ENCODE measurements at places on chromosomes 4 and X.
A peak's percentile ranks its signal among the peaks of the same experiment; 100 is the strongest.

DNA sequence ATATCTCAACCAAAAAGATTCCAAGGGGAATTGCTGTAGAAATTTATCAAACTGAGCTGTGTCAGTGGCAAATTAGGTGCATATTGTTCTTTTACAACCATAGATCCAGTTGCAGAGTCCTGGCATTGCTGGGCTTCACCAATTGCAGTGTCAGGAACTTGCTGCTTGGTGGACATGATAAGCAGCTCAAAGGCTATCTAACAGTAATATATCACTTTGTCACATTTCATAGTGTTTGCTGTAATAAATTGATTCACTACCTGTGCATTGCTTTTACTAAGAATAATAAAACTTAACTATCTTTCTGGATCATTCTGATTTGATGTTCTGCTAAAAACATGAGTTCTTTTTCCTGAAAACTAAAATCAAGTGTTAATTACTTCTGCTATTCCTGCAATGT is 30.9 kb upstream of the ACE2 start:
- DNase-seq = no peak

DNA sequence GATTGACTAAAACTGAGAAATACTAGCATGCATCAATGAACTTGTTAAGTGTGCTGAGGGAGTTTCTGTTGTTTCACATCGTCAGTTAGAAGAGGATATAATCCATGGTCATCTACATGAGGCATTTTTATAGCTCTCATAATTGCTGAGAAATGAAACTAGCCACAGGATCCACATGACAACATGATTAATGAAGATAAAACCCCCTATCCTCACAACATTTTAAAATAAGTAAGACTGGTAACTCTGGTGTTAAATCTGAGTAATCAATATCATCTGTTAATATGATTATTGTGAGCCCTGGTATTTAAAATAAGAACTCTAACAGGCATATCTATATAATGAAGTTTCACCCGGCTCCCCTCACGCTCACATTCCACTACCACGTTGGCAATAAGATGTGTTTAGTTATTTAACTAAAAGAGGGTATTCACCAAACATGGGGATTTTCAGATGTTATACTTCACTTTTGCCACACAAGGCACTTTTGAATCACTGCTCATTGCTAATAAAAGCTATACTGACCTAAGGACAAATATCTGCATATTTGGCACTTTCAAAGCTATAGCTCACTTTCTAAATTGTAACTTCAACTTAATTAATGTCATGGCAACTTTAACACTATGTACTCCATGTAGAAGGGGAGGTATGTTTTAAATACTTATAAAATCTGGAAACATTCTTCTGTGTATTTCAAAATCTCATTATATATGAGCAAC is 6.7 kb downstream of the UNC5C start:
- no peak for DNase-seq

- DNase-seq = no peak
Measured at GRCh38 chr4:48361012-48361400, 19.7 kb downstream of the SLAIN2 start.

DNA sequence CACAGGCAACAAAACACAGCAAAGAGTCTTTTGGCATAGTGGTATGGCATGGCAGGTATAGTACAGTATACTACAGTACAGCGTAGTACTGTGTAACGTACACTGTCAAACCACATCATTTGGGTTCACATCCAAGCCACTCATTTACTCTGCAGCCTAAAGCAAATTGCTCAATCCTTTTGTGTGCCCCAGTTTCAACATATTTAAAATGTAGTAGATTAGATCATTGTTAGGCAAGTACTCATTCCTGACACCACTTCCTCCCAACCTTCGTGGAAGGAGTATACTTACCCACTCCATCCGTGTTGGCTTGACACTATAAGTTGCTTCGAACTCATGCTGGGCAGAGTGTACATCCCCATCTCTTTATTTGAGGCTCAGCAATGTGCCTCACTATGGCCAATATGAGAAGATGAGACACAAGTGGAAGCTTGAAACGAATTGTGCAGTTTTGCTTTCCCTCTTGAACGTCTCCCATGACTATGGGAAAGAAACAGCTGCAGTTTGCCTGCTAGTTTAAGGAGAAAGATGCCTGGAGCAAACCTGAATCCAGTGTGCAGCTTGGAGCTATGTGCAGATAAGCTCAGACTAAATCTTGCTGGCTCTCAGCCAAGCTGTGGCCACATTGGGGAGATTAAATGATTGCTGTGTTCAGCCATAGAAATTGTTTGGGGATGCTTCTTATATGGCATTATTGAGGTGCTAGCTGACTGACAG is 85.7 kb upstream of the TBL1X start:
- no peak for DNase-seq

DNA sequence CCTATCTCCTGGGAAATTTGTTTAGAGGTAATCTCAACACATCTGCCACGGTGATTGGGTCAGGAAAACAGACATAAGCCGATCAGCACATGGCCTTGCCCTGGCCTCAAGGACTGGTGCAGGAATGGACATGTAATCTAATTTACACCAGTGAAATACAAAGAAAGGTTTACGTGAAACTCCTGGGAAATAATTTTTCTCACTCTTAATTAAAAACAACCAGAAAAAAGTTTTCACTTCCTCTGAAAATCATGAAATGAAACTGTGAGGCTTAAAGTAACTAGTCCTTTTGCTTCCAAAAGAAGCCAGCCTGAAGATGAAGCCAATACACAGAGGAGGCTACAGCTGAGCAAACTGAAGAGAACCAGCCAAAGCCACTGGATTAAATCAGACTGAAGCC is 154.1 kb upstream of the FAM241A start:
- DNase-seq = no peak

DNA sequence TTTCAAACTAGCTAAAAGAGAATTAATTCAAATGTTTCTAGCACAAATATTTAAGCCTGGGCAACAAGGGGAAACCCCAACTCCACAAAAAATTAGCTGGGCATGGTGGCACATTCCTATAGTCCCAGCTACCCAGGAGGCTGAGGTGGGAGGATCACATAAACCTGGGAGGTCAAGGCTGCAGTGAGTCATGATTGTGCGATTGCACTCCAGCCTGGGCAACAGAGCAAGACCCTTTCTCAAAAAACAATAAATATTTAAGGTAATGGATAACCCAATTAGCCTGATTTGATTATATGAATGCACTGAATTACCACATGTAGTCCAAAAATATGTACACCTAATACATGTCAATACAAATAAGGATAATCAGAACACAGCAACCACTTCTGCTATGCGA is 14.3 kb downstream of the RCHY1 start:
- DNase-seq = no peak

DNA sequence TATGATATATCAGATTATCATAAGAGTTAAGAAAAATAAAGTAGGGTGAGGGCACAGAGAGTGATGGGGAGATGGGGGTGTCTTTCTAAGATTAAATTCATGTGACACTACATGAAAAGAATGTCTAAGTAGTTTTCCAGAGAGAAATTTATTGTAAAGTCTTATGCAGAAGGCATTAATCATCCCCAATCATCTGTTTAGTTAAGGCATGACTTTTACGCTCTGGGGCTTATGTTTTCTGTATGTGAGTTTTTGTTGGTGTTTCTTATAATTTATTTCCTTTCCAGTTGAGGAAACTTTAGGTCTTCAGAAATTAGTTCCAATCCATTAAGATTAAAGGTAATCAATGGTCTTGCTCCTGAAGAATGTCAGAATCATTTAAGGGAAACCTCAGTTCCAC is 383.0 kb upstream of the GALNT7 start:
- no peak for DNase-seq

GRCh38 chr4:150248181-150248580 is 169.9 kb downstream of the DCLK2 start:
- no peak for DNase-seq

DNA sequence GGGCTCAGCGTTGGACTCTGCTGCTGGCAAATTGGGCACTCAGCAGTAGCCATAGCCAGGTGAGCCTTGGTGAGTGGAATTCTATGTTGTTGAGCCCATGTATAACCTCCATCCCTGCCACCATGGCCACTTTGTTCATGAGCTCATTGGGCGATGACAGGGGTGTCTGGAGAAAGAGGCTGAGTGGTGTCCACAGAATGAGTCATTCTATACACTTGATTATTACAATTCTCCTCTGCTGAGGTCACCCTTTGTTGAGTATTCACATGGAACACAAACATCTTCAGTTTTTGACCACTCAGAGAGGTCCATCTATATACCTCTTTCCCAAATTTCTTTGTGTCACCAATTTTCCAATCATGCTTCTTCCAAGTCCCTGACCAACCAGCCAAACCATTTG is 1341.7 kb downstream of the PCDH7 start:
- no peak for DNase-seq

DNA sequence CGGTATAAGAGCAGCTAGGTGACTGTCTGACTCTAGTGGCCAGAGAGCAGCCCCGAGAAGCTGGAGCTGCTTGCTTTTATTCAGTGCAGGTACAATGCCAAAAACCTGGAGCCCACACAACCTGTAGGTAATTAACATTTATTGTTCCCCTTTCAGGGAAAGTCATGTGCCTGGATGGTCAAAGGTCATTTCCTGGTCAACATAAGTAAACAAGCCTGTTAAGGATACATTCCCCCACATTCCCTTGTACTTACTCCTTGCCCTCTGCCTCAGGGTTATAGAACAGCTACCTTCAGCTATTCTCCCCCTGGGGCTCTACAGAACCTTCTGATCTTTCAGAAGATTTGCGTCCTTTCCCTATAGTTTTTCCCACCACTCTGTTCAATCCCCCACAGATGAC is 253.4 kb downstream of the TMA16 start:
- no peak for DNase-seq

GRCh38 chr4:2650276-2650675 is 105.9 kb downstream of the TNIP2 start:
- no peak for DNase-seq

DNA sequence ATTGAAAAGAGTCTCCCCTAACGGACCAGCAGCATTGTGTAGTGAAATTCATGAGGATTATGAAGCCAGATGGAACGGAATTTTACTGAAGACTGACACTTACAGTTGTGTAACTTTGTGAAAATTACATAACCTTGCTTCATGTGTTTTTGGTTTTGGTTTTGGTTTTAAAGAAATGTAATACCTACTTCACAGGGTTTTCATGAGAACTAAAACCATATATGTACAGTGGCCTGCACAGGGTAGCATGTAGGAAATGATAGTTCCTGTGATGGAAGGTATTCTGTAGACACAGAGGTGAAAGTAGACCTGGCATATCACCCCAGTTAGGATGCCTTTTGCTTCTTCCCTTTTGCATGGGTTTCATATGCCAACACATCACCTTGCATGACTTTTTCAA is 247.0 kb downstream of the BANK1 start:
- DNase-seq = no peak

DNA sequence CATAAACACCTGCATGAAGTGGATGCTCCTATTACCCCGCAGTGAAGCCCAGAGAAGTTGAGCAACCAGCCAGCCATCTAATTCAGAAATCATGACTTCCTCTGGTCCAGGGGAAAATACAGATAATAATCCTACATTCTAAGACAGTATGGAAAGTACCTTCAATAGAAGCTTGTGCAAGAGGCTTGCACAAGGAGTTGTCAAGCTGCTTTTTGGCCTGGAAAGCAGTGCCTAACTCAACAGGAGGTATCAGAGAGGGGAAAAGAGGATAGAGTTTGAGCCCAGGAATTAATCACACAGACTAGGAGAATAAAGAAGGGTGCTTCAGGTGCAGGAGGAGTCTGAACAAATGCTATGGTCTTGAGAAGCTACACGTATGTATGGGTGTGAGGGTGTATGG is 26.7 kb downstream of the TMEM192 start:
- DNase-seq = no peak

DNA sequence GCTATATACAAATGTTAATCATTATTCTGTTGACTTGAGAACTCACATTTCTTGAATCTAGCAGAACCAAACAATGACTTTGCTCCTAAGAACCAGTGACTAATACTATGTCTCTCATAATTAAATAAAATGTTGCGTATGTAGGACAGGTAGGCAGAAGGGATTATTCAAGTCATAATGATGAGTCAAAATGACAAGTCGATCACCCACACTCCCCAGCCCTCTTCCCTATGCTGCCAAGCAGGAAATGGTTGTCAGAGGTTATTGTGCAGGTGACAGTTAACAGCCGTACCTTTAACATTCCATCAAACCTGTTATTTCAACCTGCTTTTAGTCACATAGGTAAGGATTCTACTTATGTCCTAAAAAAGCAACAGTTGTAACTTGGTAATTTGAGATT is 22.0 kb upstream of the STK26 start:
- peak; percentile 21 for DNase-seq

GRCh38 chr4:187396106-187396505 is 599.5 kb upstream of the ZFP42 start:
- DNase-seq = no peak

DNA sequence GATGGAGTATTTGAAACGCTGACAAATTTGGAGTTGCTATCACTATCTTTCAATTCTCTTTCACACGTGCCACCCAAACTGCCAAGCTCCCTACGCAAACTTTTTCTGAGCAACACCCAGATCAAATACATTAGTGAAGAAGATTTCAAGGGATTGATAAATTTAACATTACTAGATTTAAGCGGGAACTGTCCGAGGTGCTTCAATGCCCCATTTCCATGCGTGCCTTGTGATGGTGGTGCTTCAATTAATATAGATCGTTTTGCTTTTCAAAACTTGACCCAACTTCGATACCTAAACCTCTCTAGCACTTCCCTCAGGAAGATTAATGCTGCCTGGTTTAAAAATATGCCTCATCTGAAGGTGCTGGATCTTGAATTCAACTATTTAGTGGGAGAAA is 13.2 kb downstream of the TLR8 start:
- no peak for DNase-seq

DNA sequence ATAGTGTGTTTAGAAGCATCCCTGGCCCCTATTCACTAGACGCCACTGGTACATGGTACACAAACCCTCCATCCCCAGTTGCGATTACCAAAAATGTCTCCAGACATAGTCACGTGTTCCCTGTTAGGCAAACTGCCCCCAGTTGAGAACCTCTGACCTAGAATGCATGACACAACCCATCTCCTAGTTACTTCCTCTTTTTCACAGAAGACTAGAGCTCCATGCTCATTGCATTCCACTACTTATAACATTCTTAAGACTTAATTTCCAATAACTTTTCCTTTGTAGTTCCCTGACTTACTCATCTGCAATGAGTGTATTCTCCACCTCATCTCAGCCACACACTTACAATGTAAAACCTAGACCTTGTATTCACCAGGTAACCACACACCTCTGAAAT is 68.6 kb downstream of the PRSS12 start:
- DNase-seq = no peak

DNA sequence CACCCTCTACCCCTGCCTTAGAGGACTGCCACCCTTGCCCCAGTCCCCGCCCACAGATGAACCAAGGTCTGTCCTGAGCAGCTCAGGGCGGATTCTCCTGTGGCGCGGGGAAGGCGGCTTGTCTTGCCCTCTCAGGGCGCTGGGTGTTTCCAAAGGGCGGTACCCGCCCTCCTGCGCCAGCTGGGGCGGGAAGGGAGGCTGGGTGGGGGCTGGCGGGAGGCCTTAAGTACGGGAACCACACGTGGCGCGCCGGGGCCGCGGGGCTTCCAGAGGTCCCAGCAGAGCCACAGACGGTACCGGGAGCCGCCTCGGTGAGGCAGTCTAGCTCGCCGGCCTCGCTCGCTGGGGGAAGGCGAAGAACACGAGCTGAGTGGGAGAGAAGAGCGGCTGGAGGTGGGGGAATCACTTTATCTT is 361.1 kb downstream of the MID1IP1 start:
- DNase-seq = peak; percentile 54

- DNase-seq = no peak
Measured at GRCh38 chr4:94574616-94575015, 122.9 kb downstream of the PDLIM5 start.

- DNase-seq = no peak
Measured at GRCh38 chrX:3006495-3006894, at the start of gene ARSH. ARSH (plus strand) TSS chrX:3006546; CDS start chrX:3006613, 67 bp downstream.

GRCh38 chr4:24693636-24694035 is 101.7 kb upstream of the SOD3 start:
- no peak for DNase-seq

All from activated CD4-positive, alpha-beta T cell treated with anti-CD3 and anti-CD28 coated beads, Interleukin-2, amount 50 U/mL, for 4 hours (primary cell).